ENCODE measurements at places on chromosomes 7 and 10. TPM values are rescaled to one million over a fixed set of nuclear protein-coding genes. Genes with fewer than 3 reads are reported as not detected.

GRCh38 chr7:107939573-107940489 is 48.8 kb downstream of the DLD start:
- H3K36me3 ChIP-seq, result no peaks in the 10 kb centered on the region
- H3K4me3 ChIP-seq, result no peak overlapping the region
- no peak for DNase-seq
- H3K27ac ChIP-seq, result no peak overlapping the region
- H3K4me1 ChIP-seq, result peaks cover 5% of the 10 kb centered on the region

- no peak overlapping the region for H3K4me3 ChIP-seq
- no peak for DNase-seq
- H3K36me3 ChIP-seq, result no peaks in the 10 kb centered on the region
- H3K27ac ChIP-seq, result no peak overlapping the region
- no peaks in the 10 kb centered on the region for H3K27me3 ChIP-seq
- no peaks in the 10 kb centered on the region for H3K4me1 ChIP-seq
These were observed 268.4 kb downstream of the GLRX3 start for GRCh38 chr10:130404476-130405055.

DNAJC30 gene
- total RNA-seq, result 7.7 TPM

DNA sequence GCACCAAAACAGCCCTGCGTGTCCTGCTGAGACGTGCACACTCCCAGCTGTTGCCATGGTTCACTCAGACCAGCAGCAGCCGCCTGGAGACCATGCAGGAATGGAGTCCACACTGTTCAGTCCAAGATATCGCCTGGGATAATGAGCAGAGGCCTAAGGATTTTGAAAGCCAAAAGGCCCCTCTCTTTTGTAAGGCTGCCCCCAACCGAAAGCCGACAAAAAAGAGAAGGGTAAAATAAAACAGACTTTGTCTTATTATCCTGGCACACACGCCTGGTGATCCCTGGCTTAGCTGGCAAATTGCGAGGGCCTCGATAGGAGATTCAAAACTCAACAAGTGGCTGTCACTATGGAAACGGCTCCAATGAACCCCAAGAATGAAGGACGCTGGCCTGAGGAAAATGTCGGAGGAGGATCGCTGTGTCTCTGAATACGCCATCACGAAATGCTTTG is 263.6 kb downstream of the SKIDA1 start:
- no peaks in the 10 kb centered on the region for H3K27me3 ChIP-seq
- H3K36me3 ChIP-seq, result no peaks in the 10 kb centered on the region
- H3K4me1 ChIP-seq, result no peaks in the 10 kb centered on the region
- no peak overlapping the region for H3K4me3 ChIP-seq
- DNase-seq, result no peak

DNA sequence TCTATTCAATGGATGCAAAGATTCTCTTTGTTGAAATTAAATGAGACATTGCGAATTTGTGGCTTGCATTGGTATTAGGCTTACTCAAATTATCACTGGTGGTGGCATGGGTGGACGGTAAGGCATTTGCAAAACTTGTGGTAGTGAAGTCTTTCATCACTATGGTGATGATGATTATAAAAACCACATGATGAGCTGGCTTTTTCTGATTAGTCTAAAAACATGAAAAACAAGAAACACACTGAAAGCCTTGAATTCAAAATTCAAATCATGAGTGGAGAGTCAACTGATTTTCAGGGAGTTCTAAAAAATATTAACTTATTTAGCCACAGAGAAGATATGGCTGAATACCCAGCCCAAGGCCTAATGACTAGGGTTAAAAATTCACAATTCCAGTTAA is 99.8 kb upstream of the HGF start:
- H3K36me3 ChIP-seq, result no peaks in the 10 kb centered on the region
- H3K4me3 ChIP-seq, result no peak overlapping the region
- no peaks in the 10 kb centered on the region for H3K4me1 ChIP-seq
- no peaks in the 10 kb centered on the region for H3K27me3 ChIP-seq
- DNase-seq, result no peak

AGR2 gene
- not detected for total RNA-seq

GRCh38 chr10:23479798-23480473 is 41.1 kb downstream of the OTUD1 start:
- H3K27ac ChIP-seq, result no peak overlapping the region
- no peak for DNase-seq
- H3K36me3 ChIP-seq, result no peaks in the 10 kb centered on the region
- peaks cover 2% of the 10 kb centered on the region for H3K27me3 ChIP-seq
- no peaks in the 10 kb centered on the region for H3K4me1 ChIP-seq

DNA sequence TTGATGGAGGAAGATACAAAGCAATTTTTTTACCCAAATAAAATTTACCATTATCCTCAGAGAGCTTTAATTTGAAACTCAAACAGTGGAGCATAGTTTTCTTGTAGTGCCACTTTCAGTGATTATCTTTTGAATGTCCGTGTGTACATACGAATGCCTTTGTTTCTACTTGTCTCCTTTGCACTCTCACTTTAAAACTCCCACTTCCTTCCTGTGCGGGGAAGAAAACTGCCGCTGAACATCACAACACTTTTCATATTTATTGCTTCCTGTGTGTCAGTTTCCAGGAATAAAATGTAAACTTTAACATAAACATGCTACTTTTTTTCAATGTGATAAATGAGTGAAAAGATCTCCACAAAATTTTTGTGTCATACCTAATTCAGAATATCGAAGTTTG is 102.4 kb downstream of the SEMA3A start:
- peak overlapping the region; percentile 75 for H3K4me3 ChIP-seq
- peak; percentile 61 for DNase-seq
- H3K36me3 ChIP-seq, result peaks cover 8% of the 10 kb centered on the region
- H3K4me1 ChIP-seq, result peaks cover 39% of the 10 kb centered on the region

MACROH2A2 gene
- 7.4 TPM for total RNA-seq

ADCYAP1R1 gene
- total RNA-seq, result not detected

GRCh38 chr10:78889536-78890063 is 179.2 kb upstream of the ZMIZ1 start:
- no peak for DNase-seq
- peaks cover 7% of the 10 kb centered on the region for H3K4me1 ChIP-seq
- no peak overlapping the region for H3K4me3 ChIP-seq
- H3K27me3 ChIP-seq, result peaks cover 9% of the 10 kb centered on the region

- no peak overlapping the region for H3K27ac ChIP-seq
- no peak overlapping the region for H3K4me3 ChIP-seq
- no peaks in the 10 kb centered on the region for H3K36me3 ChIP-seq
- H3K27me3 ChIP-seq, result peaks cover 11% of the 10 kb centered on the region
- peaks cover 4% of the 10 kb centered on the region for H3K4me1 ChIP-seq
- no peak for DNase-seq
These were observed 28.2 kb downstream of the PPIF start for GRCh38 chr10:79375321-79376077.

GPR146 gene
- 3.1 TPM for total RNA-seq

UFSP1 gene
- 2.0 TPM for total RNA-seq

COG5 gene
- 31.3 TPM for total RNA-seq

DNA sequence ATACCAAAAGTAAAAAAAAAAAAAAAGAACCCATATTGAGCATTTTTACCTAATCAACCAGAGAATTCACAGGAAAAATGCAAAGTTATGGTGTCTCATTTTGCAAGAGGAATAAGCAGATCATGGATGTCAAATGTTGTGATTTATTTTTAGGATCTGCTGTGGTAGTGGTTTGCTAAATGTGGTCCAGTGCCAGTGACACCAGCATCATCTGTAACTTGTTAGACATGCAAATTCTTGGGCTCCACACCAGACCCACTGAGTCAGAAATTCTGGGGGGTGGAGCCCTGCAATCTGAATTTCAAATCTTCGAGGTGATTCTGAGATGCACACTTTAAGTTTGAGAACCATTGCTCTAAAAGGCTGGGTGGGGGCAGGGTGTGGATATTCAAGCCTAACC is 30.1 kb upstream of the ZEB1 start:
- H3K4me1 ChIP-seq, result peaks cover 2% of the 10 kb centered on the region
- no peak overlapping the region for H3K4me3 ChIP-seq
- H3K36me3 ChIP-seq, result no peaks in the 10 kb centered on the region
- H3K27ac ChIP-seq, result no peak overlapping the region
- no peak for DNase-seq

DNA sequence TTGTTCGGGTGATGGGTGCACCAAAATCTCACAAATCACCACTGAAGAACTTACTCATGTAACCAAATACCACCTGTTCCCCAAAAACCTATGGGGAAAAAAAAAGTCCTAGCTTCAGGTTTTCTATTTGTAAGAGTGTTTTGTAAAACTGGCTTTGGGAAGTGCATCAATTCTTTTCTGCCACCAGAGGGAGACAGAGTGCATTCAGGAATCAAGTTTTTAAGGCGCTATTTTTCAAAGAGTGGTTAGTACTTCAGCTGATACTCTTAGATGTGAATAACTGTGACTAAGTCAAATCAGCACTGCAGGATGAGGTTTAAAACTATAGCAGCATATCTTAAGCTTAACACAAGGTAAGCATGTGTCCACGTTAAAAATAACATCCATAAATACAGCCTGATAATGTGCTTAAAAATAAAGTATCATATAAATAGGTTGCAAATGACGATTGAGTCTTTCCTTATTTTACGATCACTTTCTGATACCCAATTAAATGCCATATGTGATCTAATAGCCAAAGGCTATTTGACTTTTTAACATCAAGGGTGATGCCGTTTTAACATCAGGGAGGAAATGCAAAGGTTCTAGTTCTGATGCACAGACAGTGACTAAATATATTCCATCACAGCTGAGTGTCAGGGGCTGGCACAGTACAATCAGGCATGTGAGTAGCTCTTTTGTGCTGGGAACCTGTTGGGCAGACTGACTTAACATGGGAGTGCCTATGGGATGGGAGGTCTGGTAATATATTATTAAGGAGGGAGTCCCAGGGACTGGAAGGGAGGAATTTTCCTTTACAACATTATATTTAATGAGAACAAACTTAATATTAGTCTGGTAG is 10.6 kb upstream of the LYZL2 start:
- no peak overlapping the region for H3K4me3 ChIP-seq
- no peaks in the 10 kb centered on the region for H3K36me3 ChIP-seq
- H3K27ac ChIP-seq, result no peak overlapping the region
- no peak for DNase-seq
- no peaks in the 10 kb centered on the region for H3K4me1 ChIP-seq
- peaks cover 43% of the 10 kb centered on the region for H3K27me3 ChIP-seq

SLC18A3 gene
- not detected for total RNA-seq

DNA sequence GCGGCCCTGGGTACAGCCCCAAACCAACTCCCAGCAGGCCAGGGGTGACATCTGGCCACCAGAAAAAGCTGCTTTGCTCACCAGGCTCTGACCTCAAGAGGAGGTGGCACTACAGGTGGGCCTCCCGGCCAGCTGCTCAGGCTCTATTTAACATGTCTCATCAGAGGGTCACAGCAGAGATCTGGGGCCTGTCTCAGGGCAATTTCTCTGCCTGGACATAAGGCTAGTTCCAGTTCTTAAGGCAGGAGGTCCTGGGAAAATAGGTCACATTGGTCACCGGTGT is 88.6 kb downstream of the GFRA1 start:
- no peaks in the 10 kb centered on the region for H3K36me3 ChIP-seq
- no peak overlapping the region for H3K27ac ChIP-seq
- H3K4me1 ChIP-seq, result no peaks in the 10 kb centered on the region
- H3K27me3 ChIP-seq, result no peaks in the 10 kb centered on the region
- no peak for DNase-seq
- H3K4me3 ChIP-seq, result no peak overlapping the region

DNA sequence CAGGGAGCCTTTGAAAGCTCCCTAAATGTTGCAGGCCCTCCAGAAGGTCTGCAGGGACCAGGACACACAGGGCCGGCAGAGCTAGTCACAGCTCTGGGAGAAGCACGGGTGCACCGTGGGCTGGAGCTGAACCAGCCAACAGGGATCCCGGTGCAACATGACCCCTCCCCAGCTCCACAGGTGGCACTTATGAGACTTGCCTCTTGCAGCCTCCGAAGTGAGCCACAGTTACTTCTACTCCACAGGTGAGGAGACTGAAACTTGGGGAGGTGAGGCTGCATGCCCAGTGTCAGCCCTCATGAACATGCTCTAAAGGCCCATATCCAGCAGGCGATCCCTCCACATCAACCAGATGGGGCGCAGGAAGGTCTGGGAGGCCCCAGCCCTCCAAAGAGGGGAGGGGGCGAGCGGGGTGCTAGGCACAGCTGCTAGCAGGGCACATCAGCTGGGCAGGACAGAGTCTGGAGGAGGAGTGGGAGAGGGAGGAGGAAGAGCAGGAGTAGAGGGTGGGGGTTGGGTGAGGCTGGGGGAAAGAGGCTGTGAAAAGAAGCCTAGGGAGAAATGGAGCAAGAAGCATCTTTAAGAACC is 224.3 kb downstream of the ELFN1 start:
- H3K4me3 ChIP-seq, result no peak overlapping the region
- H3K27me3 ChIP-seq, result no peaks in the 10 kb centered on the region
- DNase-seq, result no peak

DNA sequence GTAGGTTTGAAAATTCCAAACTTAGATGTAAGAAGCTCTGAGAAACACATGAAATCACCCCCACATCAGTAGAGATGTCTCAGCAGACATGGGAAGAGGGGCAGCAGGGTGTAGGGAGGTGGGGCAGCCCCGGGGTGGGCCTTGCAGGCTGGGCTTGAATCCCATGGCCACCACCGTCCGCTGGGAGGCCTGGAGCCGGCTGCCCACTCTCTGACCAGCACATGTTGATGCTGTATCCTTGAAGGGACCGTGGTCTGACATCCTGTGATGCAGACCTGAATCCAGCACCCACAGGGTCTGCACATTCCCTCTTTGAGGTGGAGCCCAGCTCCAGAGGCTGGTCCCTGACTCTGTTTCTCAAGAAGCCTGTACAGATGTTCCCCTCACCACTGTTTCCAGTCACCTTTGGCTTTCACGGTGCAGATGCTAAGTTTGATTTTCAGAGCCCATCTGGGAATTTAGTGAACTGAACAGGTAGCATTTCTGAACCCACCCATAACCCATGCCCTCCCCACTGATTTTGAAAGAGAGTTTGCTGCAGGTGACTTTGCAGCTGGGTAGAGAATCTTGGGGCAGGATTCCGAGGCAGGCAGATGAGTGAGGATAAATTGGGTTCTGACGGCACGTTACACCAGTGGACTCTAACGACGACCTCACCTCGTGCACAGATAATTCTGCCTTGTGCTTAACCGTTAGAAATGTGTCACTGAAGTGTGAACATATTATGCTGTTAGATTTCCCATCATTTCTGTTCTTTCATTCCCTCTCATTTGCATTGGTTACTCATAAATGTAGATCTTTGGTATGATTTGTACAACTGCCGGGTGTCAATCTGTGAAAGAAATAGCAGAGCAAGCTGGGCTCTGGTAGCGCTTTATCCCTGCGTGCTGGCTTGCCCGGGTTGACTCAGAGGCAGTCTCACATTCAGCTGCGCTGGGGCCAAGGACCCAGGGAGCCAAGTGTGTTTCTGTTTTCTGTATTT is 45.7 kb downstream of the IKZF1 start:
- H3K27me3 ChIP-seq, result no peaks in the 10 kb centered on the region
- H3K4me3 ChIP-seq, result peak overlapping the region; percentile 64
- H3K27ac ChIP-seq, result peak overlapping the region; percentile 89
- H3K36me3 ChIP-seq, result peaks cover 90% of the 10 kb centered on the region
- H3K4me1 ChIP-seq, result peaks cover 97% of the 10 kb centered on the region

- DNase-seq, result no peak
- H3K27me3 ChIP-seq, result no peaks in the 10 kb centered on the region
- no peak overlapping the region for H3K4me3 ChIP-seq
- peaks cover 2% of the 10 kb centered on the region for H3K4me1 ChIP-seq
- H3K36me3 ChIP-seq, result peaks cover 17% of the 10 kb centered on the region
- H3K27ac ChIP-seq, result no peak overlapping the region
These were observed 30.1 kb downstream of the PLEKHA1 start for GRCh38 chr10:122404576-122404975.

All from activated CD8-positive, alpha-beta T cell treated with anti-CD3 and anti-CD28 coated beads, Interleukin-2, amount 10 ng/mL, durations not matched to agents 7 days and 5 days (primary cell).